ENCODE measurements at places on chromosomes 1 and 21.

- DNase-seq, result no peak
Observed at GRCh38 chr1:33072707-33073106, 8.2 kb upstream of the AZIN2 start.

GRCh38 chr1:164719676-164720439, 160.9 kb downstream of the PBX1 start:
- peak; percentile 16 for DNase-seq

GRCh38 chr1:45694823-45695222, 6.8 kb downstream of the TMEM69 start:
- DNase-seq, result no peak

DNA sequence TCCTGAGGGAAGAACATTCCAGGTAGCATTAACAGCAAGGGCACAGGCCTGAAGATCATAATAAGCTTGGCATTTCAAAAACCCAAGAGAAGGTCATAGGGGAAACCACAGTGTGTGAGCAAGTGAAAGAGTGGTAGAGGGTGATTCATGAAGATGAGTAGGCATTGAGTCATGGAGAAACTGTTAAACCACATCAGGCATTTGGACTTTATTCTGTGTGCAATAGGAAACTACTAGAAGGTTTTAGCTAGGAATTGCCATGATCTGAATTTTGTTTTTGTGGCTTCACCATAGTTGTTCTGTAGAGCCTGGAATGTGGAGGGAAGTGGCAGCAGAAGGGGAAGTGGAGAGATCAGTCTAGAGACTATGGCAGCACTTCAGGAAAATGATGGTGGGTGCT, 359.0 kb upstream of the PTBP2 start:
- no peak for DNase-seq

GRCh38 chr1:172203902-172204301, 216.6 kb upstream of the C1orf105 start:
- DNase-seq, result no peak

- no peak for DNase-seq
Observed at GRCh38 chr1:234825498-234826165, 215.7 kb upstream of the IRF2BP2 start.
